Mucosa of gallbladder (tissue), 1 donor: ENCODE measurements at places on chromosomes 7 and 10. TPM values are rescaled to one million over a fixed set of nuclear protein-coding genes. Genes with fewer than 3 reads are reported as not detected.

DNA sequence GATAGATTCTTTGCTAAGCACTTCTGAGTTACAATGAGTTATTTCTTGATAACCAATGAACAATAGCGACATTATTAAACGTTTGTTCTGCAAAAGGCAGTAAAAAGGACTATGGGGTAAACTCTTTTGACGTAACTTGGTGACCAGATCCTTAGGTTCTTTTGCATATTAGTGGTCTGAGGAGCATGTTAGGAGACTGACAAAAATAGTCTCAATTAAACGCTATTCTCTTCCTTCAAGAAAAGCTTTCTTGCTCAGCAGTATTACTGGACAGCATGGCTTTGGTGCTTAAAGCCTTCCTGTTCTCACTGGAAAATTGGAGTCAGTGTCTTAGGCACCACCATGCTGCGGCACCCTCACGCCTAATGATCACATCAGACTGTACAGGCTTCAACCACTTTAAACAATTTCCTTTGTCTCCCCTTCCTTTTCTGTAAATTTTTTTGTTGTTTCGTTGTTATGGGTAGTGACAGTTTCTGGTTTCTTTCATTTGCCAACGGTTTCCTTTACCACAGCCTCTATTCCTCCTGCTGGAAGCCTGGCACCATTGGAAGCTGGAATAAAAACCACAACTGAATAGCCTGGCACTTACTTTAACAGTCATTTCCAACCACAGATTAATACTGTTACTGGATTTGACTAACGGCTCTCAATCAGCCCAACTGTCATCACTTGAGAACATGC lies 49.2 kb upstream of the FAM133B start:
- no peak for DNase-seq

DNA sequence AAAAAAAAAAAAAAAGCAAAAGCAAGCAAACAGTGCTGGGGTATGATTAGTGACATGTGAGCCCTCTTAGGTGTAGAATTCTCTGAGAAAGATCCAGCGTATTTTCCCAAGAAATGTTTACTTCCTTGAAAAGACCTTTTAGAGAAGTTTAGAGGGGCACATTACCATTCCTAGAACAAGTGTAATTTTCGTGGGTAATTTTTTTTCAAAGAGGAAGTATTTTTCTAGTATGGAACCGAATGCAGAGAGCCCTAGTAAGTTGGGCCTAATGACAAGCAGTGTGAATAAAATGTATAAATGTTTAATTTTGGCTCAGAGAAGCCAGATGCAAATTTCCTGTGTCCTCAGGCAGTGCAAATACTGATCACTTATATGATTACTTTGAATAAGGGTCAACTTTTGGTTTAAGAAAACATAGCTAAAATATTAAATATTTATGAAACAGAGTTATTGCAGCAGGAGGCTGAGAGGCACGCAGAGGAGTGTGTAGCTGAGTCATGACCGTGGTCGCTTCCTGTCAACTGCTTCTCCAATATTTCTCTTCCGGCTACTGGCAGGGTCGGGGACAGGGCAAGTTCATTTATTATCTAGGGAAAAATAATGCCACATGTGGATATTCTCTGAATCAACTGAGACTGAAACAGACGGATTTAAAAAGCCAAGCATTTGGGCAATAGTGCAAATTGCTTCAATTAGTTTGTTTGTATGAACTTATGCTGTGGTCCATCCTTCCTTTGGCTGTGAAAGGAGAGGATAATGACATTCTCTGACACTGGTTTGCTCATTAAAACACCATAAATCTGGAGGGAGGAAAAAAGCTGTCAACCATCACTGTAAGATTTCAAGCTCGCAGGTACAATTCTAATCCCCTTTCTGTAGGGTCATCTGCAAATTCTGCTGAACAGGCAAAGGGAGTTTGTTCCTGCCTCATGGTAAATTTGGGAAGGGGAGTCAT lies 495.2 kb downstream of the GLRX3 start:
- no peak for DNase-seq

DNA sequence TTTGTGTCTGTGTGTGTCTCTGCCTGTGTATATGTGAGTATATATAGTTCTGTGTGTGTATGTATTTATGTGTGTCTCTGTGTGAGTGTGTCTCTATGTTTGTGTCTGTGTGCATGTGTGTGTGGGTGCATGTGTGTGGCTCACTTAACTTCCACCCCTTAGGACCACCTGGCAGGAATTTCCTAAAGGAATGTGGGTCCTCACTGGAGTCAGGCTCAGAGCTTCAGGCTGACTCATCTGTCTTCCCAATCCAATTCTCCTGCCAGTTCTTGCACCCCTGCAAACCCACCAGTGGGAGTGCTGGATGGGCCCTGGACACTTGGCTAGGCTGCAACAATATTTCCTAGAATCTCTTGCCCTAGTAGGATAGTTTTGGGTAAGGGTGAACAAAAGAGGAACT lies 70.2 kb upstream of the GRB10 start:
- no peak for DNase-seq

DNA sequence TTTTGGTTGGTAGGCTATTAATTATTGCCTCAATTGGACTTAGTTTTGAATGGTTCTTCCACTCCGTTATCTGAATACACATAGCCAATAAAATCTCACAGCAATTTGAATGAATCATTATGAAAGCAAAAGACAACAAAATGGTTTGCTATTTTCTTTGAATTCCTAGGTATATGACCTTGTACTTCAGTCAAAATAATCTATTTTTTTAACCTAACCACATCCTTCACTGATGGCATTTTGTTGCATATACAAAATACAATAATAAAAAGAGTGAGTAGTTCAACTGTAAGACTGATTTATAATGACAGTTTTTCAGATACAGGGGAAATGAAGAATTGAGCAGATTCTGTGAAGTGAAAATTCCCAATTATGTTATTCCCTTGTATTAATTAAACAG lies 433.1 kb downstream of the HTR7 start:
- DNase-seq: no peak

- no peak for DNase-seq
Observed at GRCh38 chr7:25619381-25619780, 391.1 kb upstream of the NPVF start.

- DNase-seq: no peak
Observed at GRCh38 chr7:125934955-125935354, 1005.3 kb upstream of the POT1 start.

GRCh38 chr10:132817701-132818211 lies 31.8 kb upstream of the NKX6-2 start:
- no peak for DNase-seq

DNA sequence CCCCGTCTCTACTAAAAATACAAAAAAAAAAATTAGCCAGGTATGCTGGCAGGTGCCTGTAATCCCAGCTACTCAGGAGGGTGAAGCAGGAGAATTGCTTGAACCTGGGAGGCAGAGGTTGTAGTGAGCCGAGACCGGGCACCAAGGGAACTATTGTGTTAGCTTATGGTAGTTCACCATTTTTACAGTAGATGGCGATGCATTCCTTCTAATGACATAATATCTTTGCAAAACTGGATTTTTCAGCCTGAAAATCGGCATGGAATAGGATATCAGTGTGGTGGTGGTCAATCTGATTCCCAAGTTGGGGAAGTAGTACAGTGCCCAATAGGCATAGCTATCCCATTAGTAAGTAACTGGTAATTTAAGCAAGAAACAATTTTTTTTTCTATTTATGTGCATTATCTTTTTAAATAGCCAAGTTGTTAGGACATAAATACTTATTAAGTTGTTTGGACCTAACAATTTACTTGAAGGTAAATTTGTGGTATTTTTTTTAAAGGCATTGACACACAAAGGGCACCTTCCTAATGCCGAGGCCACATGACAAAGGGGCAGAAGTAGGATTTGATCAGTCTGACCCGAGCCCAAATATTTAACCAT lies 17.6 kb upstream of the IMPDH1 start:
- DNase-seq: no peak

GRCh38 chr7:7895754-7896153 lies 72.8 kb upstream of the GLCCI1 start:
- DNase-seq: no peak

DNA sequence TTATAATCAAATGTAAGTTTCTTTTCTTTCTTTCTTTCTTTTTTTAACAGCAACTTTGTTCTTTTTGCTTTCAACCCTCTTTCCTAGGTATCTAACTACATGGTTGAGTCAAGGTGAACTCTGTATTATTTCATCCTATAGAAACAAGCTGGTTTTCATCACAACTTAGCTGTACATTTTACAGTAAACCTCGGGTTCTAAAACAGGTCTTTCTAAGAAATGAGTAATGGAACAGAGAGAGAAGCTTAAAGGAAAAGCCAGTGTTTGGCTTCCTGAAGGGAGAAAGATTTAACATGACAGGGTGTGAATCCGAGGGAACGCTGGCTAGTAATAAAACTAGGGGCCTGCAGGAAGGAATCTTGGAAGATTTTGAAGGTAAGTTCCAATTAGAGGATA lies 143.4 kb upstream of the ITGB1 start:
- no peak for DNase-seq

- DNase-seq: no peak
Observed at GRCh38 chr7:55006499-55006898, 12.3 kb upstream of the EGFR start.

DNA sequence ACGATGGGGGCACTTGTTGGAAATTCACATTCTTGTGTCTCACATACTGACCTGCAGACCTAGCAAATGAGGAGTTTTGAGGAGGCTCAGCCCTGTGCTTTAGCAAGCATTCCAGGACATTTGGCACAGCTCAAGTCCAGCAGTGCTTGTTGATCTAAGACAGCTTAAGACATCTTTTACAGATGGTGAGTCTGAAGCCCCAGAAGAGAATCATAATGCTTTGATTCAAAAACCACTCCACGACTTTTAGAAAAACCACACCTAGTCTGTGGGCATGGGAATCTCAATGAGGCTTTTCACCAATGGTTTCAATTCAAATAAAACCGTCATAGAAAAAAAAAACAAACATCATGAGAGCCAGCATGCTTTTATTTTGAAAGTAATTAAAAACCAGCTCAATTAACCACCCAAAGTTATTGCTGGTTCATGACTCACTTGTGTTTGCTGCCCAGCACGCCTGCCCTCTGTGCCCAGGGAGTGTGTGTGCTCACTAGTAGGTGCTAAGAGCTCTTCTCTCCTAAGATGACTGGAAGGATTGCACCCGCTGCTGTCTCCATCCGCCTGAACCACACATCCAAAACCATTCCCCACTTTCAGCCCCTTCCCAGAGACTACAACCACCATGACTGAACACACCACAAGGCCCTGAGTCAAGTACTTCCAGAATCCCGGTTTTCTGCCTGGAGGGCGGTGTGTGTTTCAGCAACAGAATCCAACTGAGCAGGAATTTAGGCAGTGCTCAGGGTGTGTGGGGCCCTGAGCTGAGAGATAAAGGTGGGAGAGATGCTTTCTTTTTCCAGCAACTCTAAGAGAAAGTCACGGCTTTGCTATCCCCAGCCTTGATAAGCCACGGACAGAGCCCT lies 130.2 kb upstream of the ADAM12 start:
- no peak for DNase-seq

GRCh38 chr10:58502956-58503355 lies 9.7 kb upstream of the BICC1 start:
- DNase-seq: no peak

- DNase-seq: no peak
Observed at GRCh38 chr10:102620591-102621442, 23.5 kb upstream of the TRIM8 start.

DNA sequence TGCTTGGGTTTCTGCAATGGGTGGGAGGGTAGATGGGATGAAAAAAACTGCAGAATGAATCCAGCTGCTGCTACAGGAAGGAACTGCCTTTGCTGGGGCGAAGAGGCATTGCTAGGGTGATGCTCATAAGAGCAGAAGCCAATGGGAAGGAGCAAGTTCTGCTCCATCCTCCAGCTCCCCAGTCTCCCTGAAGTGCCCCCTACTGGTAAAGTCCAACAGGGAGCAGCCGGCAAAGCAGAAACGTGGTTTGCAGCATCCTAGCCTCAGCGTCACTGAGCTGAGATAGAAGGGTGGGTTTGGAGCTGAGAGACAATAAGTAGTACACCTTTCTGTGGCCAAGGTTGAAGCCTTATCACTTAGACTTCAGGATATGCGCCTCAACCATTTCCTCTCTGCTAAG lies 220.5 kb downstream of the CCSER2 start:
- DNase-seq: no peak

- DNase-seq: peak; percentile 57
Observed at GRCh38 chr10:6204341-6205191, 1.8 kb downstream of the PFKFB3 start.

GRCh38 chr7:142383841-142384492 lies 126.1 kb upstream of the PRSS58 start:
- DNase-seq: no peak

- no peak for DNase-seq
Observed at GRCh38 chr7:44368885-44369284, 43.5 kb upstream of the CAMK2B start.

DNA sequence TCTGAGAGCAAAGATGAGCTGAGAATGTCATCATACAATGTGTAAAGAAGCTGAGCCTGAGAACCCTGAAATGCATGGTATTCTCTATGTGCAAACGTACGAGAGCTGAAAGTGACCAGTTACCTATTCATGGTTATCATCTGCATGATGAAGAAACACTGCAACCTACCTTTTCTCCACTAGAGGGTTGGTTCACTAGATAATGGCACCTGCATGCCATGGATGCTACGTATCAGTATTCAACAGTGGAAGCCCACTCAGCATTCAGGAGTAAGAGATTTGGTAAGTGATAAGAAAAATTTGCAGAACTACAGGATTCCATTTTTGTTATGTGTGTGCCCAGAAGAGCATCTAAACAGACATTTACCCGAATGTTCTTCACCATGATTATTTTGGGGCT lies 145.4 kb downstream of the PTPRN2 start:
- DNase-seq: no peak

DNA sequence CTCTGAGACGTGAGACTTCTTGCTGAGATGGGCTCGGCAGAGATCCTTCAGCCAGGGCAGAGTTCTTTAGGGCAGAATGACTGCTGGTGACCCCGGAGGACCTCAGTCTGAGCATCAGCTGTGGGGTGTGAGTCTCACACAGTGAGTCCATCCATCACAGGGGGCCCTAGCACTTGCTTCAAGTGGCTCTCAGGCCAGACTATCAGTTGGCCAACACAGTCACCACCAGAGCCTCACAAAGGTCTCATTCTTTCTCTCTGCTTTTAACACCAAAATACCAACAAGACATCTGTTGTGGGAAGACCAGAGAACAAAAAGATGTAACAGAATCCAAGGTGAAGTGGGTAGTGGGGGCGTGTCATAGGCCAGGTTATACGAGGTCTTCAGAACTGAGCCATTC lies 345.6 kb upstream of the NRP1 start:
- no peak for DNase-seq

The OR2A7 gene
- total RNA-seq: 4.8 TPM

The SLC26A3 gene
- 856 TPM for total RNA-seq

The PNLIP gene
- 5.4 TPM for total RNA-seq

The NODAL gene
- 0.12 TPM for total RNA-seq

The ZCWPW1 gene
- total RNA-seq: 4.6 TPM

The GARIN1A gene
- 2.6 TPM for total RNA-seq

The ASZ1 gene
- not detected for total RNA-seq

The HOXA1 gene
- 0.40 TPM for total RNA-seq

The STYXL1 gene
- 28.4 TPM for total RNA-seq

The ALKBH4 gene
- 13.2 TPM for total RNA-seq

The AMZ1 gene
- 0.35 TPM for total RNA-seq

The GTPBP10 gene
- 19.7 TPM for total RNA-seq

The GPNMB gene
- total RNA-seq: 72.4 TPM
